ENCODE measurements at places on chromosomes 7 and 10. TPM values are rescaled to one million over a fixed set of nuclear protein-coding genes. Genes with fewer than 3 reads are reported as not detected.

COL17A1 gene
- total RNA-seq = 0.09 TPM

IGF2BP3 gene
- total RNA-seq = 26.8 TPM

SPDYE16 gene
- total RNA-seq = 0.22 TPM

NRCAM gene
- 17.5 TPM for total RNA-seq

GIMAP8 gene
- 4.9 TPM for total RNA-seq

Measured in muscle of leg (tissue), 16 donors.